Ureter (tissue), 1 donor: ENCODE measurements at places on chromosomes 12 and 14.

GRCh38 chr12:78612190-78612589 is 252.4 kb upstream of the SYT1 start:
- DNase-seq, result no peak

- DNase-seq, result no peak
These were observed 9.6 kb downstream of the RDH16 start for GRCh38 chr12:56947633-56948456.

DNA sequence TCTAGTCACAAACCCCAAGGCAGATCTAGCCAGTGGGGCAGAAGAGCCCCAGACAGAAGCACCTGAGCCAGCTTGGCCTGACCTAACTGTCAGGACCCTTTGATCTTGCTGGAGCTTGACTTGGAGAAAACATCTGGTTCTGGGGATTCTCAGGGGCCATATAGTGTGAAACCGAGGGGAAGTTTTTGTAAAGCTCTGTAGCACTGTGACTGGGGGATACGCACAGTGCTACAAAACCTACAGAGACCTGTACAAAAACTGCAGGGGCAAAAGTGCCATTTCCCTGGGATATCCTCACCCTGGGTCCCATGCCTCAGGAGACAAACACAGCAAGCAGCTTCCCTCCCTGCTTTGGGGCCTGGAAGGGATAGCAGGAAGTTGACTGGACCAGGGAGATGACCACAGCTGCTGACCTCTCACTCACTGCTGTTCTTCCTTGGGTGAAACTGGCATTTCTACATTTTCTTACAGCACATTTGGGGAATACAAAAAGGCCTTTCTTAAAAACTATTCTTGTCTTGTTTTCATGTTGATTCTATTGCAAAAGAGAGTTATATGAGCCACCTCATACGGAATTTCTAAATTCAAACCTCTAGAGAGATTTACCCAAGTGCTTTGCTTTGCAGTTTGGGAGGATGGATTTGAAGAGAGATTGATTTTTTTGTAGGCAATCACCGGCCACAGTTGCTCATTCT is 140.0 kb downstream of the DAD1 start:
- DNase-seq, result no peak

- no peak for DNase-seq
These were observed 9.3 kb upstream of the ESR2 start for GRCh38 chr14:64303471-64303917.

DNA sequence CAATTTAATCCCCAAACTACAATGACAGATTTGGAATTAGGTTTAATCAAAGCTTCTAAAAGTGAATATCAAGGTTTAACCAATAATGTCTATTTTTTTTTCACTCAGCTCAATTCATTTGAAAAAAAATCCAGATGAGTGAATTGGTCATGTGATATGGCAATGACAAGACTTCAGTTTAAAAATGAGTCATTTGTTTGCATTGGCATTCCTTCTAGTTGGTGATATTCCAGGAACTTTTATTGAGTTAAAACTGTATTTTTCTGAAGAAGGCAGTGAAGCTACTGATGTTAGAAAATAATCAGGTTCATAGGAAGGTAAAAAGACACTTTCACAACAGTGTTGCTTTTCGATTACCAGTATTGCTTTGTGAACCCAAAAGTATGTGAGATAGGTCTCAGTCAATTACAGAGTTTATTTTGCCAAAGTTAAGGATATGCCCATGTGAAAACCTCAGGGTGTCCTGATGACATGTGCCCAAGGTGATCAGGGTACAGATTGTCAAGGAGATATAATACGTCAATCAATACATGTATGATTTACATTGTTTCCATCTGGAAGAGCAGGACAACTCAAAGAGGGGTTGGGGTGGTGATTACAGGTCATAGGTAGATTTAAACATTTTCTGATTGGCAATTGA is 1214.9 kb downstream of the GALC start:
- no peak for DNase-seq

DNA sequence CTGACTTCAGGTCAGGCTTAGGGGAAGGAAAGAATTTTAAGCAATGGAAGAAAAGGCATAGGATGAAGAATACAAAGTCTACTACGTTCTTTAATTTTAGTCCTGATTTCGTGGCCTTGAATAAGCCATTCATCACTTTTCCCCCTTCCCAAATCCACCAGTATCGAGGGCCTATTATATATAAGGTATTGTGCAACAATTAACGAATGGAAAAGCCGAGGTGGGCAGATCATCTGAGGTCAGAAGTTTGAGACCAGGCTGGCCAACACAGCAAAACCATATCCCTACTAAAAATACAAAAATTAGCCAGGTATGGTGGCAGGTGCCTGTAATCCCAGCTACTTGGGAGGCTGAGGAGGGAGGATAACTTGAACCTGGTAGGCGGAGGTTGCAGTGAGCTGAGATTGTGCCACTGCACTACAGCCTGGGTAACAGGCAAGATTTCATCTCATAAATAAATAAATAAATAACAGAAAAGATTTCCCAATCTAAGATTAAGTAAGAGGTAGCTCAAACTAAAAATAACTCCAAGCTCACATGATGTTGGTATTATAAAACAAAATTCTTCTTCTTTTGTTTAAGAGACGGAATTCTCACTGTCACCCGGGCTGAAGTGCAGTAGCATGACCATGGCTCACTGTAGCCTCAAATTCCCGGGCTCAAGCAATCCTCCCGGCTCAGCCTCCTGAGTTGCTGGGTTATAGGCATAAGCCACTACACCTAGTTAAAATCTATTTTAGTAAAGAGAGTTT is 58.3 kb upstream of the NR2C1 start:
- no peak for DNase-seq

GRCh38 chr14:68611599-68611998 is 181.3 kb downstream of the ZFP36L1 start:
- DNase-seq, result no peak
